ENCODE measurements at places on chromosomes 7 and 10. TPM values are rescaled to one million over a fixed set of nuclear protein-coding genes. Genes with fewer than 3 reads are reported as not detected.

GRCh38 chr7:51456-52068 is 140.8 kb upstream of the FAM20C start:
- no peak for DNase-seq

GRCh38 chr10:93941606-93942005 is 47.8 kb downstream of the SLC35G1 start:
- DNase-seq, result no peak

- DNase-seq, result no peak
These were observed 322.2 kb upstream of the ANKRD30A start for GRCh38 chr10:36803229-36803628.

GRCh38 chr7:140570120-140570519 is 70.5 kb downstream of the DENND2A start:
- DNase-seq, result no peak

GRCh38 chr10:63227207-63227895 is 94.2 kb downstream of the NRBF2 start:
- peak; percentile 34 for DNase-seq

Gene OR2AE1
- total RNA-seq, result not detected

DNA sequence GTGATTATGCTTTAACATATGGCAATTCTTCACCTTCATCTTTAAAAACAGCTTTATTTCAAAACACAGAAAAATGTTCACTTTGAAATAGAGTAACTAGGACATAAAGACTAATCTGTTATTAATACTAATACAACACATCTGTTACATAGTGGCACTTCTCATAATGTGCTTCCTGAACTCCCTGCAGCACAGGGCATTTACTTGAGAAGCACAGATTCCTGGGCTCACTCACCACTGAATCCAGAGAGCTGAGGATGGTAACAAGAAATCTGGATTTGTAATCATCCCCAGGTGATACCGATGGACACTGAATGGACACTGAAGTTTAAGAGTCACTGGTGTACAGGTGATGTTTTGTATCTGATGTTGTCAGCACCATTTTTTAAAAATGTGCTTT is 96.1 kb downstream of the COL28A1 start:
- no peak for DNase-seq

- peak; percentile 86 for DNase-seq
These were observed 1277.1 kb upstream of the AUTS2 start for GRCh38 chr7:68321076-68321639.

DNA sequence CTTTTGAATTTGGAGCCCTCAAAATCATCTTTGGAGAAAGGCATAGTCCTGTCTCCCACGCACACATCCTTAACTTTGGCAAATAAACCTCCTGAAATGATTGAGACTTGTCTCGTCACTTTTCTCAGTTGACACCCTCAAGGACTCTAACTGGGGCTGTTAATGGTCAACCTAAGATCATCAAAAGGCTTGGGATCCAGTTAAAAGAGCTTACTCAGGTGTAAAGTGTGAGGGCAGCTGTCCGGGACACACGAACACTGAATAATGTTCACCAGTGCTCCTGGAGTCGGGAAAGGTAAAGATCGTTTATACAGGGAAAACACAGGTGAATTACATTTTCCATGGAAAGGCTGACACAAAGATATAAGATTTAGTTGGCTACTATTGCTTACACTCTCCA is 84.7 kb downstream of the PAXIP1 start:
- DNase-seq, result no peak

- DNase-seq, result no peak
These were observed 6.5 kb downstream of the C10orf95 start for GRCh38 chr10:102444851-102445250.

GRCh38 chr7:120272701-120273475 is at the start of gene KCND2:
KCND2 (plus strand) TSS chr7:120273175.
- DNase-seq, result no peak

- no peak for DNase-seq
These were observed 12.0 kb downstream of the SFTPD start for GRCh38 chr10:79936625-79937615.

- DNase-seq, result peak; percentile 46
These were observed 365.8 kb downstream of the BBS9 start for GRCh38 chr7:33495207-33495606.

GRCh38 chr7:69192134-69192533 is 406.1 kb upstream of the AUTS2 start:
- peak; percentile 42 for DNase-seq

Measured in M059J (cell line).